ENCODE measurements at places on chromosomes 7 and 10.
A peak's percentile ranks its signal among the peaks of the same experiment; 100 is the strongest.

GRCh38 chr10:630581-631073 is 58.8 kb downstream of the DIP2C start:
- DNase-seq: no peak

DNA sequence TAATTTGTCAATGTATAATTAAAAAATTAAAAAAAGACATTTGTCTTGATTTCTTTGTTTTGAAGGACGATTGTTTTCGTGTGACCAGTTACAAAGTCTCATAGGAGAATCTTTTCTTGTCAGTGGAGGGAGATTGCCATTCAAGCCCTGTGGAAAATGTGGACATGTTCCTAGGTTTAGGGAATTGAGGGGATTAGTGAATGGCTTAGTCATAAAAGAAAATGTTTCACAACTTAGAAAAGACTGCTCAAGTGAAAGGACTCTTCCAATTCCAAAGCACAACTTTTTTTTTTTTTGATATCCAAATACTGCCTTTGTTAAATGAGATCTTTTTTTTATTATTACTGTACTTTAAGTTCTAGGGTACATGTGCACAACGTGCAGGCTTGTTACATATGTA is 140.7 kb upstream of the HABP2 start:
- DNase-seq: no peak

- no peak for DNase-seq
Observed at GRCh38 chr7:81510122-81510521, 259.7 kb downstream of the HGF start.

GRCh38 chr7:26127411-26127810 is 24.6 kb upstream of the NFE2L3 start:
- peak; percentile 8 for DNase-seq

- DNase-seq: no peak
Observed at GRCh38 chr7:110595694-110596093, 495.2 kb upstream of the LRRN3 start.

DNA sequence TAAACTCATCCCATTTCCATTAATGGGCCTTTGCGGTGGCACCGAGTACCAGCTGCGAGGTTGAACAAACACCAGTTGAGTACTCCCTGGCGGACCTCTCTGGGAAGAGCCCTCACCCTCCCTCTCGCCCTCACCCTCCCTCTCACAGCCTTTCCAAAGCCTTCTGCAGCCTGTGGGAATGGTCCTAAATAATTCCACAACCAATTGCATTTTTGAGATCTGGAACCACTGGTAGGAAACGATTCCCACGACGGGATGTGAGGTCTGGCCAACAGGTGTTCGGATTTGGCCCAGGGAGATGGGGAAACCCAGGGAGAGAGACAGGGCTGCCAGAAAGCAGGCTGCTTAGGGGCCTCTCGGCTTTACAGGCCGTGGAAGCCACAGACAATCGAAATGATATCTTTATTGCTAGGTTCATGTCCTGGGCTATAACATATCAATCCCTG is 5.3 kb downstream of the PTF1A start:
- DNase-seq: no peak

DNA sequence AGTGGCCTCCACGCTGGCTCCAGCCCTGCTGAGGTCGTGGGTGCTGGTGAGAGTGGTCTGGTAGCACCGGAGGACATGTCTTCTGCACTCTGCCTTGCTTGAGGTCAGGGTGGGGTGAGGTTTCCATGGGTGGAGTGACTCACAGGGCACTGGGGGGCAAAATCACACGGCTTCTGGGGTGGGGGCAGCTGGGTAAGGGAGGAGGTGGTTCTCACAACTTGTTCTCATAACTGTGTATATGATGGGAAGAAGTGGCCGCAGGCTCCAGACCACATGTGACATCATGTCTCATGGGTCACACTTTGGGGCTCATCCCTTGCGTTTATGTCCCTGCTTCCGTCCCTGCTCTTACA is 884 bp upstream of the PRF1 start:
- DNase-seq: no peak

GRCh38 chr7:140201393-140201792 is 24.6 kb upstream of the KDM7A start:
- DNase-seq: no peak

DNA sequence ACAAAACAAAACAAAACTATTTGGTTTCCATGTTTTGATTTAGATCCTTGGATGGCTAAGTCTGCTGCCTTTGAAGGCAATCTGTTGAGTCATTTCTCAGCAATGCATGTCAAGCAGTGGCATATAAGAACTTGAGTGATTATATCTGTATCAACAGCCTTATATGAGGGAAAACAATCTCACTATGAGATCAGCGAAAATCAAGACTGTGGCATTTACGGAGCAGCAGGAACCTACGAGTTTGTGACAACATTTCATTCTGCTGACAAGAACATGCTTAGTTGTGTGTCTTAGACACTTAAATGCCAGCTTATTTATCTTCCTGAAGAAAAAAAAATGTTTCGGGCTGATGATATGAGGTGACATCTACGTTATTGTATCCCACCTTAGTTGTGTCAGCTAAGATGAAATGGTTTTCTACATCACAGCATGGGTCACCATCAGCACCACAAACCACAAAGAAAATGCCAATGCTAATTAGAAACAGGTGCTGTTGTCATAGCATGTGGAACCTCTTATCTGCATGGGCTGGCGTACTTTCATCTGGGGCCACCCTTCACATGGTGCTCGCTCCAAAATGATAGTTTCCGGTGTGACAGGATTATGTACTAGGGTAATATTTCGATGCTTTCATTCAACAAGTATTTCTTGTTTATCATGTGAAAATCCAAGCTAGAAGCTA is 1085.5 kb downstream of the SORCS1 start:
- no peak for DNase-seq

DNA sequence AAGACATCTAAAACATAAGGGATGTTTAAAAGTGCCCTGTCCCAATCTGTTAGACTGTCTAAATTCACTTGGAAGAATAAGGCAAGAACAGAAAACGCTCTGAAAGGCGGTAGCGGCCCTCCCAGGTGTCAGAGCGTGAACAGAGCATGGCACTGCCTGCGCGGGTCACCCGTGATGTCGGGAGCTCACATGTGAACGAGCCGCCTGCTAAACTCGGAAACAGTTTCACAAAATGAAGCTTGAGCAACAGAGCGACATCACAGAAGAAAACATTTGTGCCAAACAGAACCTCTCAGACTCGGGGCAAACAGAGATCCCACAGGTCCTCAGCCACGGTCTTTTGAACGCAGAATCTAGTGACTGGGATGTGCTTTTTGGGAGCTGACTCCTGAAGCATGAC is 12.8 kb downstream of the BRI3 start:
- no peak for DNase-seq

DNA sequence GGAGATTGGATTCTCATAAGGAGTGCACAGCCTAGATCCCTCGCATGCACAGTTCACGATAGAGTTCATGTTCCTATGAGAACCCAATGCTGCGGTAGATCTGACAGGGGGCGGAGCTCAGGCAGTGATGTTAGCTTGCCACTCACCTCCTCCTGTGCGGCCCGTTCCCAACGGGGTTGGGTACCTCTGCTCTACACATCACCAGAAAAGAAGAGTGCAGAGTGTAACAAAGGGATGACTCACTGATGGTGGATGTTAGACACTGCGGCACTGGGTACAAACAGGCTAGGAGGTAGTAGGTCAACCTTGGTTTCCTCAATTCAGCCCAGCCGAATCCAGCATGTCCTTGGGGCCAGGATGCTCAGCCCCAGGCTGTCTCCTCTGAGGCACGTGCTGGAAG is 66.8 kb upstream of the CHST15 start:
- DNase-seq: no peak

DNA sequence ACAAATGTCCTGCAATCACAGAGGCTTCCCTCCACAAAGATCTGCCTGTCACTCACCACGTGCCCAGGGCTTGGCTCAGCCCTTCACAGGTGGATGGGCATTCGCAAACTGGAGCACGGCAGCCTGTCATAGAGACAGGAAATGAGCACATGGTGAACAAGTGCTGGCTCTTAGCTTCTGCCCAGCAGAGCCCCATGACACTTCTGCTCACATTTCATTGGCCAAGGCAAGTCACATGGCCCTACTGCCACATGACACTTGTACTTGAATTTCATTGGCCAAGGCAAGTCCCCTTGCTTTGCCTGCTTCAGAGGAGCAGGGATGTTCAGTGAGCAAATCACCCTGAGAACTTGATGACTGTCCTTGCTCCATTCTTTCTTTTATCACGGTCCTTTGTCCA is 110.8 kb upstream of the PPP2R2D start:
- peak; percentile 43 for DNase-seq

GRCh38 chr10:83647526-83647925 is 491.8 kb upstream of the GHITM start:
- DNase-seq: no peak

DNA sequence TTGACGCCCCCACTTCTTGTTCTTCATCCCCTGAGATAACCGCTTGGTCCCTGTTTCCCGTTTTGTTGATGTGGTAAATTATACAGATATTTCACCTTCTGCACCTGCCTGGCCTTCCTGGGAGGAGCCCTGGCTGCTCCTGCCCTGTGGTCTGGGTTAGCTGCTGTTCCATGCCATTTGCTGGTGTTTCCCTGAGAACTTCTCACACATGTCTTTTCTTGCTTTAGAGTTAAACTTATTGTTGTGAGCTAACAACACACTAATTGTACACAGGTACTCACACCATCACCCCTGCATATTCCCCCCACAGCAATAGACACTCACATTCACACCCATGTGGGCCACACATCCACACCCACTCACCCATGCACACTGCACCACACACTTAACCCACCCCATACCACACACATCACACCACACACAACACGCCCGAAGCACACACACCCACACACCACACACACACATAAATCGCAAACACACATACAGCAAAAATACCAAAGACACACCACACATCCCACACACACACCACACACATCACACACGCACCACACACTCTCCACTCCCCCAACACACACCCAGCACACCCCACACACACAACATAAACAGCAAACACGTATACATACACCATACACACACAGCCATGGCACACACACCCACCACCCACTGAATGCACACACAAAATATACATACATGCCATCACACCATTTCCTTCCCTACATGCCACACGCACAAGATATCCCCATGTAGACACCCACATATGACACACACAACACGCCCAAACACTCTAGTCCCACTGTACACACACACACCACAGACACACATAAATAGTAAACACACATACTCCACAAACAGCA is 19.4 kb upstream of the ANTXRL start:
- DNase-seq: no peak

DNA sequence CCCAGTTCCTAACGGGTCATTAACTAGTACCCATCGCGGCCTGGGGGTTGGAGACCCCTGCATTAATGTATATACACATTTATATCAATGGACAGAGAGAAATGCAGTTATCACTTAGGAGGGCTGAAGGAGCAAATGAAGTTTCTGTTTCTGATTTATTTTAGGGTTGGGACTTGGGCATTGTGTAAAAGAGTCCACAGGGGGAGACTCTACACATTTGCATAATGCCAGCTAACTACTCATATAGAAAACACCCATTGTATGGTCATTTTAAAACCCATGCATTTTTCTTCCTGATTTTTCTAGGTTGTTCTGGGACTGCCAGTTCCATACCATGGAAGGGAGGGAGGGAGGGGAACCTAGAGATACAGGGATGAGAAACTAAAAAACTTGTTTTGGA is 23.5 kb downstream of the BCCIP start:
- no peak for DNase-seq

DNA sequence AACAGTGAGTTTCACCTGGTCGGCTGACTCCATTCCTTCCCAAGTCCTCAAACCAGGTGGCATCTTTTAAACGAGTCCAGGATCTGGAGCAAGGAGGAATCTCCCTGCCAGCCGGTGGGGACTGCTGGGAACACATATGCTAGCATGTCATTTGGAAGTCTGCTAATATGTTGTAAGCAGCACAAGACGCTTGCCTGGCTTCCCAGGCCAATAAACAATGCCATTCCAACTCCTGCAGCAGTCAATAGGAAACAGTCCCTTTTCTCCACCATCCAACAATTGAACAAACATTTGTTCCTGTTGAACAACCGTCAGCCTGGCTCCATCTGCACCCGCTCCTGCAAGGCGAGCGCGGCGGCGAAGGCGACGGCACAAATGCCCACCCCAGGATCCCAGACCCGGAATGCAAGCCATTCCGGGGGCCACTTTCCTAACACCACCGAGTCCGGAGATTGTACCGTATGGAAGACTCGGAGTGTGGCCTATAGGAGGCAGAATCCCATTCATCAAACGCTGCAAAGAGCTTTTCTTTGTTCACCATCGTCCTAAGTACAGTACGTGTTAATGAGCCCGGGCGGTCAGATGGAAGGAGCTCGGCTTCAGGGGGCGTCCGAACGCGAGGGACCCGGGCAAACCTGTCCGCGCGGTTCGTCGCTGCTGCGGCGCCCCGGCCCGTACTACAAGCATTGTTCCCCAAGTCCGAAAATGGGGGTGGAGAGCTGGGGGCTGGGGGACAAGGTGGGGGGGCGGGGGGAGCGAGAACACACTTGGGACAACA is 1.6 kb downstream of the FAM53B start:
- DNase-seq: no peak

- no peak for DNase-seq
Observed at GRCh38 chr7:52726493-52726892, 308.9 kb upstream of the POM121L12 start.

- DNase-seq: no peak
Observed at GRCh38 chr7:149720372-149721083, 52.9 kb downstream of the ZNF467 start.

- no peak for DNase-seq
Observed at GRCh38 chr10:116620423-116621400, at the start of gene PNLIPRP2. TSS of gene PNLIPRP2 (plus strand) at chr10:116620953.

GRCh38 chr7:44398953-44399574 is 73.7 kb upstream of the CAMK2B start:
- no peak for DNase-seq

GRCh38 chr7:146090023-146090645 is 26.5 kb upstream of the CNTNAP2 start:
- DNase-seq: peak; percentile 14

GRCh38 chr10:125983161-125983560 is 86.8 kb downstream of the FANK1 start:
- no peak for DNase-seq

DNA sequence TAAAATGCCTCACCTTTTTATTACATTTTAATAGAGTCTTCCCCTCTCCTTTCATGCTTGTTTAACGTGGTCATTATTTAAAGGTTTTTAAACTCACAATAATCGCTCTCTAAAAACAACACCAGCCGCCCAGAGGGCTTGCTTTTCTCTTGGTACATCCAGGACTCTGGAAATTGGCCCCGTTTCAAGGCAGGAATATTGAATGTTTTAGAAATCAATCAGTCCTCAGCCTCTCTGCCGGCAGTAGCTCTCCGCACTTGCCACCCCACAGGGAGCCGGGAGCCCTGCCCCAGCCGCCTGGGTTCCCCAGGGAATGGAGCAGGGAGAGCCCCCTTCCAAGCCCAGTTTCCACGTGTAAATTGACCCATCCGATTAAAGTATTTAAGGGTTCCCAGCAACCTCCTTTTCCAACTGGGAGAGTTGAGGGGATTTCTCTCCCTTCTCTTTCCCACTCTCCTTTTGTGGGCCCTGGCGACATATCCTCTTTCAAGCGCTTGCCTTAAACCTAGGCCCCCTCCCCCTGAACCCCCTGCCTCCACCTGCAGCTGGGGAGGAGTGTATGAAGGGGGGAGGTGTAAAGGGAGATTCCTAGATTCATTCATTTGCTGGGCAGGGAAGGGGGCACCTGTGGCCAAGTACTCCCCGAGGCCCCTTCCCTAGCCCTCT is 1.9 kb downstream of the FGF8 start:
- DNase-seq: no peak
